ENCODE measurements at places on chromosomes 7 and 10. TPM values are rescaled to one million over a fixed set of nuclear protein-coding genes. Genes with fewer than 3 reads are reported as not detected.
A peak's percentile ranks its signal among the peaks of the same experiment; 100 is the strongest.

GRCh38 chr10:110803830-110804338 is 67.8 kb upstream of the PDCD4 start:
- peak; percentile 71 for DNase-seq

DNA sequence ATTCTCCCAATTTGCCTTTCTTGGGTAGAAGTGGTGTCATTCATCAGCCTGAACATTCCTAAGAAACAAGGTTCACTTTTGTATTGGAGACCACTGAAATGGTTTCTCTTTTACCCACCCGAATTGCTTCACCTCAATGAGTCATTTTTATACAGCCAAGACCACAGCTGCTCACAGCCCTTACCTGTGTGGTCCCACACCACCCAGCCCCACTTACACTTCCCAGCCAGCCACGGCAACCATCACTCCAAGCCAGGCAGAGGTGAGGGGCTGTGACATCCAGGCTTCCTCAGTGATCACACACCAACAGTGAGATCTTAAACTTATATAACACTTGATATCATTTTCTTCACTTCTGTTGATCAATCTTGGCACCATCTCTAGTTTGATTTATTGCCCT is 20.7 kb downstream of the OR13A1 start:
- DNase-seq: no peak

- peak; percentile 75 for DNase-seq
Measured at GRCh38 chr10:95273393-95274312, 17.1 kb downstream of the PDLIM1 start.

GRCh38 chr7:152076940-152077933 is 51.8 kb downstream of the GALNT11 start:
- no peak for DNase-seq

The FAM25C gene
- not detected for total RNA-seq

The EIF4EBP2 gene
- 15.8 TPM for total RNA-seq
